ENCODE measurements at places on chromosomes 4 and X.

GRCh38 chr4:184279496-184280061 lies 61.9 kb upstream of the ENPP6 start:
- no peak for DNase-seq

DNA sequence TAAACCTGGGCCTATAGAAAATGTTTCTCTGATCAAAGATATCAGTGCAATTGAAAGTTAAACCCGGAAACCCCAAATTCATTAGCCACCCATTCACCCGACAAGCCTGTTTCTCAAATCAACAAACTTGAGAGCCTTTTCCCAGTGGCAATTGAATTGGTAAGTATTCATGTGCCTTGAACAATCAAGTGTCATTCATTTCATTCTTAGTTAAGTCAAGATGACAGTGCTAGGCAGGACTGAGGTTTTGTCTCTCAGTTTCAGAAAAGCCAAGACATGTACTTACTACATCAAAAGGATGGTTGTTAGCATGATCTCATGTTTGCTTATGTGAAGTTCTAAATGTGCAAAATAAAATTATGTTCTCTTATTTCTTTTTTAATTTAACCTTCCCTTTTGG lies 32.3 kb downstream of the CC2D2A start:
- DNase-seq, result no peak

GRCh38 chrX:29518100-29518499 lies 697.3 kb upstream of the MAGEB2 start:
- no peak for DNase-seq

DNA sequence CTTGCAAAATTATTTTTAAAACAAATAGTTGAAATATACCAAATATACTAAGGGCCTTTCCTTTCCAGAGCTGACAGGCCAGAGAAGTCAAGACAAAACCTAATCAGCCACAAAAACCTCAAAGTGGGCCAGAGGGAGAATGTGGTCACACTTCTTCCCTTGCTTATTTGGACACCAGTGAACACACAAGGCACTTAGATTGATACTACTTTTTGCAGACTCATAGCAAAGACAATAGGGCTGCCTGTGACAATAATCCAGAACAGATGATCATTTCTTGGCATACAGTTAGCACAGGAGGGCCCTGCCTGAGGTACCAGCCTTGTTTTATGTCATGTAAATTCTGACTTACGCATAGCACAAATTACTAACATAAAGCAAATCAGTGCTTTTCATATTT lies 215.7 kb upstream of the NEIL3 start:
- DNase-seq, result no peak

DNA sequence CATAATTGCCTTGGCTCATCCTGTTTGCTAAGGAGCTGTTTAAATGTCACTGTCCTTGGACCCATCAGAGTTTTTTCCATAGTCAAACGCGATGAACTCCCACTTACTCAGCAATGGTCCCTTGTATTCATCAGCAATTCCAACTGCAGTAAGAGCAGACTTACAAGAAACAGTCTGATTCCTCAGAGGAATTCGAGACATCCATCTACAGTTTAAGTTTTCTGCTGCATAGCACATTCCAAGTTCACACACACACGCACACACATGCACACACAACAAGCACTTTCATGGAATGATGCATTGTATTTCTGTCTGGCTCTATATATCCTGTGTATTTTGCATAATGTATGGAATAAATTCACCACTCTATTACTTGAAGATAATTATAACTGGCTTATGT lies 32.7 kb upstream of the TMEM150C start:
- no peak for DNase-seq

DNA sequence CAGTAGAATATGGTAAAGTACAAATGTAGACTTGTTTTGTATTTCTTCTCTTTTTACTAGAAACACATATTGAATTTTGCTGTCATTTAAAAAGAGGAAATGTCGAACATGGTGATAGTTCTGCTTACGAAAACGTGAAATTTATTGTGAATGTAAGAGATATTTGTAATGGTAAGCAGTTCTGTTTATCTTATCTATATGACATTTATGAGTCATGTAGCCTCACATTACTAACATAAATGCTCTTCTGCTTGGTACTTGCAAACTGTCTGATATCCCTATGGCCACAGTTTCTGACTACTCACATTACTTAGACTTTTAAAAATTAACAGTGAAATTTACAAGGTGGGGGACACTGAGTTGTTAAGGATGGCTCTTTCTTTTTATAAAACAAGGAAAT lies 57.9 kb downstream of the PASD1 start:
- DNase-seq, result no peak

All from stimulated activated CD4-positive, alpha-beta T cell treated with anti-CD3 and anti-CD28 coated beads, Interleukin-1b, Interleukin-23, amount 100 ng/mL, for 48 hours (primary cell).